ENCODE measurements at places on chromosomes 4 and X.

- no peak for DNase-seq
These were observed 1041.0 kb upstream of the TENM3 start for GRCh38 chr4:181202240-181202639.

- peak; percentile 57 for DNase-seq
These were observed 32.1 kb downstream of the NELFA start for GRCh38 chr4:1976416-1977352.

- no peak for DNase-seq
These were observed 215.6 kb upstream of the GYPA start for GRCh38 chr4:144355811-144356757.

DNA sequence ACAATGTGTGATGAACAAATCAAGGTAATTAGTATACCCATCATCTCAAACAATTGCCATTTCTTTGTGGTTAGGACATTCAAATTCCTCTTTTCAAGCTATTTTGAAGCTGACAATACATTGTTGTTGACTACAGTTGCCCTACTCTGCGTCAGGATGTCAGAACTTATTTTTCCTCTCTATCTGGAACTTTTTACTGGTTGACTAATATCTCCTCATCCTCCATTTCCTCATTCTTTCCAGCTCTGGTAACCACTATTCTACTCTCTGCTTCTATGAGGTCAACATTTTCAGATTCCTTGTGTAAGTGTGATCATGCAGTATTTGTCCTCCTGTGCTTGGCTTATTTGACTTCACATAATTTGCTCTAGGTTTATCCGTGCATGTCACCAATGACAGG lies 240.5 kb upstream of the HS3ST1 start:
- no peak for DNase-seq

DNA sequence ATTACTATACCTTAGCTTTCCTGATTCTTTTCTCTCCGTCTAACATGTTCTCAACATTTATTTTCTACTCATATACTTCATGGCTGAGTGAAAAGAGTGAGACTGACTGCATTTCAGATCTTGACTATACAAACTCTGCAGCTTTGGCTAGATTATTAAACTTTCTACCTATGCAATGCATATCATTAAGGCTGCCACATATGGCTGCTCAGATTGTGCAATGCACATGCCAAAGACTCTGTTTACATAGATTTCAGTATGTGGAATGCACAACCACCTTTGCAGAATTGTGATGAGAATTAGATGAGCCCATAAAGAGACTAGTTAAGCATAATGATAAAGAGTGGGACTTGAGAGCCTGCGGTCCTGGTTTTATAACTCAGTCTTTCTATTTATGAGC lies 196.5 kb downstream of the BMPR1B start:
- no peak for DNase-seq

- DNase-seq = no peak
These were observed 20.7 kb downstream of the TAPT1 start for GRCh38 chr4:16205298-16206164.

DNA sequence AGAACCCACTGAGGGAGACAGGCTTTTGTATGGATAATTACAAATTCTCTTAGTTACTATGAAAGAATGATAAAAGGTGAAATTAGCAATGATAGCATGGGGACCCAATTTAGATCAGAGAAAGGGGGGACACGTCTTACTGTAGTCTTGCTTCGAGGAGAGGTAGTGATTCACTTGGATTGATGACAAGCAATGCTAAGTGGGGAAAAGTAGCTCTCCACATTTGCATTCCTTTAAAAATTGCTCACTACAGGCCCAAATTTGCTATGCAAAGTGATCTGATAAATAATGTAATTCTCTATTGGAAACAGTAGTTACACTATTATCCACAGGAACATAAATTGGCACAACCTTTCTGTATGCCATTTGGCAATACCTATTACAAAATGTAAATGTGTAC lies 42.5 kb upstream of the MAP3K15 start:
- DNase-seq = no peak

Measured in RWPE2 (cell line).